ENCODE measurements at places on chromosomes 7 and 10.

DNA sequence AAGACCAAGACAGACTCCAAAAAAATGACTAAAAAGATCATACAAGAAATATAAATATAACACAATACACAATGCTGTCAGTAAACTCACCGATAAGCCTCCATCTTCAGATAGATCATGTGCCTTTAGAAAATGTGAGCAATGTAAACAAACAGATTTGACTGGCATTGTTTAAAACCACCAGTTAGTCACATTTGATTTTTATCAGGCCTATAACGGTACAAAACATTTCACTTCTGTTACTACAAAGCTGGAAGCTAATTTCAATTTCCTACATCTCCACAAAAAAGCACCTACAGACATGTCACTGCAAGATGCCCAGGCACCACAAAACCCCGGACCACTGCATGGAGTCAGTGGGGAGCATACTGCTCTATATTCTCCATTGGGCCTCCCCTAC is 18.9 kb downstream of the SGMS1 start:
- DNase-seq: no peak

DNA sequence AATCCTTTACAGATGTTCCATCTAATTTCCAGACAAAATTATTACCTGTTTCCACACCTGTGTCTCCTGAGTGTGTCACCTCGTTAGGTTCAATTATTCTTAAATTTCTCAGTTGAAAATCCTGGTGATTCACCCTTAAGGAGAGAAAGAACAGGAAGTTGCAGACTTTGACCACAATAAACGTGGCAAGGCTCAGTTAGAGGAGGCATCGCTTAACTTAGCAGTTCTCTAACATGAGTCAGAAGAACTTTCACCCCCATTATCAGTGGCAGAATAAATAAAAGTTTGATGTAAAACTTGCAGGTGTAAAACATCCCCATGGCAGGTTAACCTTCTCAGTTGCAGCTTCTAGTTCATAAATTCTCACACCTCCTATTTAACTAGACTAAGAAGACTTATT is 8.3 kb downstream of the XPNPEP1 start:
- peak; percentile 62 for DNase-seq

DNA sequence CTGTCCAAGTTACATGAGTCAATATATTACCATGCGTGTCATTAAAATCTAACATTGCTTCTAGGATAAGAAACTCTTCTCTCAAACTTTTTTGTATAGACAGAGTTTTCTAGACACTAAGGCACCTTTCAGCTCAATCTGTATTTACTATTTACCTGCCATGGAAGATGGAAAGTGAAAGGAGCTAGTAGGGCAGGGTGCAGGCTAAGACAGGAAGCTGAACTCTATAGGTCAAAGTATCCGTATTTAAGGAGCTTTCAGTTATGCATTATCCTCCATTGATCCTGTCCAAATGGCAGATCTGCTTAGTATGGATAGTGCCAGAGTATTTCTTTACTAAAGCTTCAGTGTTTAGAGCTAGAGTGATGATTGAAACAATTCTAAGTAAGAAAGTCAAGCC is 612.8 kb downstream of the IPMK start:
- DNase-seq: no peak

DNA sequence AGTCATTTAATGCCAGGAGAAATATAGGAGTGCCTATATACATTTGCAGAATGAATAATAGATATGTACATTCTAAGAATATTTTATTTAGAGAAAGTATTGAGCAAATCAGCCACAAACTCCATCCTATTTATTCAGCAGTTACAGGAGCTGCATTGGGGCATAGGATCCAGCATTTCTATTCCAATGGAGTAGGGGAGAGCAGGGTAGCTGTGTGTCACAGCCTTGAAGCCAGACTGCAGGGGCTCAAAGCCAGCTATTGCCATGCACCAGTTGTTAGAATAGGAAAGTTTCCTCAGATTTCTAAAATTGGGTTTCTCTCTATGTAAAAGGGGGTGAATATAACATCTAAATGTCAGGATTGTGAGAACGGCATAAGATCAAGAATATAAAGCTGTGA is 116.8 kb upstream of the MYO3A start:
- no peak for DNase-seq

All from stromal cell of bone marrow (primary cell).